Activated CD8-positive, alpha-beta memory T cell treated with anti-CD3 and anti-CD28 coated beads, Interleukin-2, amount 50 U/mL, for 48 hours (primary cell): ENCODE measurements at places on chromosomes 6 and 20.
A peak's percentile ranks its signal among the peaks of the same experiment; 100 is the strongest.

GRCh38 chr6:32982702-32983492 is 14.5 kb downstream of the BRD2 start:
- no peak for DNase-seq

DNA sequence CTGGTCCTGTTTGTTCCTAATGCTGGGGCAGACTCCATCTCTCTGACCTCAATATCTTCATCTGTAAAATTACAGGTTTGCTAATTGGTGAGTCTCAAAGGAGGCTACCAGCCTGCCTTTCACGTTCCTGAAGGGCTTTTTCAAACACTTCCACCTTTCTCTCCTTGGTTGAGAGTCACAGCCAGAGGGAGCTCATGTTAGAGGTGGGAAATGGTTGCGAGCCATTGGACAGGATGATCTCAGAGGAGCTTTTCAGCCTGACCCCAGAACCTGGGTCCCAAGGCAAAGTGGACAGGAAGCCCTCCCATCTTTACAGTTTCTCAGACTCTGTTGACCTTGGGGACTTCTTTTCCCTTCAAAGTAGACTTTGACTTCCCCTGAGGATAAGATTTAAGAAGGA is 37.6 kb downstream of the NDUFAF5 start:
- DNase-seq = no peak

DNA sequence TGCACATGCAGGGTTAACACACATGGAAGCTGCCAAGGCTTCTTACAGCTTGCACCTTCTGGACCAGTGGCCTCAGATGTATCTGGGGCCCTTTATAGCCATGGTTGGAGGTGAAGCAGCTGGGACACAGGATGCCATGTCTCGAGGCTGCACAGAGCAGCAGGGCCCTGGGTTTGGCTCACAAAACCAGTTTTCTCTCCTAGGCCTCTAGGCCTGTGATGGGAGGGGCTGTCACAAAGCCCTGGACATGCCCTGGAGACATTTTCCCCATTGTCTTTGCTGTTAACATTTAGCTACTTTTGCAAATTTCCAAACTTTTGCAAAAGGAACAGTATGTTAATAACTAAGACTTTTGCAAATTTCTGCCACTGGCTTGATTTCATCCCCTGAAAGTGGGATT is 18.2 kb upstream of the GSTA1 start:
- no peak for DNase-seq

- DNase-seq = peak; percentile 68
Measured at GRCh38 chr20:32560989-32561830, 23.9 kb downstream of the NOL4L start.

DNA sequence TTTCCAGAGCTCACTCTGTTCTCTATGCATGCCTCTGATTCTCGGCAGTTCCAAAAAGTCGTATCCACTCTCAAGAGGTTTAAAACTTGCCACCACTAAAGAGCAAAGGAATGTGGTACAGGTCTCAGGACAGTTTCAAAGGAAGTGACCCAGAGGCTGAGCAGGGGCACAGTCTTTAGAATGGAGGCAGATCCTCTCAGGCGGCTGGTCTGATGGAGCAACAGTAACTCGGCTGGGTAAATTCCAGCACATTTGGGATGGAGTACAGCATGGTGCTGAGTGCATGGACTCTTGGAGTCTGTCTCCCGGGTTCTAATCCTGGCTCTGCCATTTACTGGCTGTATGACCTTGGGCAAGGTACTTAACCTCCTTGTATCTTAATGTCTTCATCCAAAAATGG is 88.1 kb upstream of the BACH2 start:
- no peak for DNase-seq

GRCh38 chr20:37559312-37560027 is 31.8 kb upstream of the BLCAP start:
- DNase-seq = peak; percentile 25

DNA sequence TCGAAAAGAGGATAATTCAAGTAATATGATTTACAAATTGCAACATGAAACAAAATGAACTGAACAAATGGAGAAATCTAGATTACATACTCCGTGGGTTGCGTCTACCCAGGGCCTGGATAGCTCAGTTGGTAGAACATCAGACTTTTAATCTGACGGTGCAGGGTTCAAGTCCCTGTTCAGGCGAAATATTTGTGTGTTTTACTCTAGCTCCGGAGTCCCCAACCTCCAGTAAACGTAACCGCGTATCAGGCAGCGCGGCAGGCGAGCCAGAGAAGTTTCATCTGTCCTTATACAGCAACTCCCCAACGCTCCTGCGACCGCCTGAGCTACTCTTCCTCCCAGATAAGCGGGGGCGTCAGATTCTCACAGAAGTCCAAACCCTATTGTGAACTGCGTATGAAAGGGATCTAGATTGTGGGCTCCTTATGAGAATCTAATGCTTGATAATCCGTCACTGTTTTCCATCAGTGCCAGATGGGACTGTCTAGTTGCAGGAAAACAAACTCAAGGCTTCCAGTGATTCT is 176.1 kb downstream of the TRIM27 start:
- DNase-seq = no peak

DNA sequence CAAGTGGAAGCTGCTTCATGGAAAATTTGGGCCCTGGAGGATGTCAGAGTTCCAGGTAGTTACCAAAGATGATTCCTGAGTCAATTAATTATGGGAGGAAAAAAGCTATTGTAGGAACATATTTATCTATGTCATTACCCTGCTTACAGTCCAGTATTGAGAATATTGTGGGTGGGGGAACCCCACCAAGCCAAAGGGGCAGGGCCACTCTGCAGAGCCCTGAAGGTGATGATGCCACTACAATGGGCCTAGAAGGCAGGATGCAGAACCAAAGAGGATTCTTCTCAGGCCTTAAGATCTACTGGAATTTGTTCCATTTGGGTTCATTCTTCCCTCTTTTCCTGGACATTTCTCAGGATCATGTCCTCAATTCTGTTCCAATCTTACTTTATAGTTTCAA is 375.2 kb upstream of the MARCKS start:
- DNase-seq = no peak

GRCh38 chr6:144718431-144718830 is 433.3 kb downstream of the UTRN start:
- no peak for DNase-seq

GRCh38 chr20:1469925-1470571 is 3.4 kb upstream of the NSFL1C start:
- no peak for DNase-seq

GRCh38 chr20:1397710-1398109 is 4.9 kb upstream of the FKBP1A start:
- DNase-seq = no peak

GRCh38 chr20:62723351-62723750 is 14.7 kb downstream of the NTSR1 start:
- no peak for DNase-seq

- DNase-seq = no peak
Measured at GRCh38 chr6:134515986-134516385, 198.1 kb upstream of the SGK1 start.

- no peak for DNase-seq
Measured at GRCh38 chr6:7910298-7910653, 312 bp downstream of the TXNDC5 start.

- DNase-seq = no peak
Measured at GRCh38 chr6:70886071-70886470, 70.8 kb downstream of the B3GAT2 start.
